ENCODE measurements at places on chromosomes 11 and 22.

- DNase-seq: peak; percentile 88
Observed at GRCh38 chr11:65571940-65572339, 398 bp upstream of the FAM89B start.

DNA sequence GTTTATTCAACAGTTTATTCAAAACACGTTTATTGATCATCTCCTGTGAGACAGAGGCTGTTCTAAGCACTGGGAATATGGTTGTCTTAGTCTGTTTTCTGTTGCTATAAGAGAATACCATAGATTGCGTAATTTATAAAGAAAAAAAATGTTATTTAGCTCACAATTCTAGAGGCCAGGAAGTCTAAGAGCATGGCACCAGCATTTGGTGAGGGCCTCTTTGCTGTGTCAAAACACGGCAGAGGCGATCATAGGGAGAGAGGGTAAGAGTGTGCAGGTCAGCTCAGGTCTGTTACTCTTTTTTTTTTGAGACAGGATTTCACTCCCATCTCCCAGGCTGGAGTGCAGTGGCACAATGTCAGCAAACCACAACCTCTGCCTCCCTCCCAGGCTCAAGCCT, 5.2 kb upstream of the IL17RA start:
- DNase-seq: no peak

DNA sequence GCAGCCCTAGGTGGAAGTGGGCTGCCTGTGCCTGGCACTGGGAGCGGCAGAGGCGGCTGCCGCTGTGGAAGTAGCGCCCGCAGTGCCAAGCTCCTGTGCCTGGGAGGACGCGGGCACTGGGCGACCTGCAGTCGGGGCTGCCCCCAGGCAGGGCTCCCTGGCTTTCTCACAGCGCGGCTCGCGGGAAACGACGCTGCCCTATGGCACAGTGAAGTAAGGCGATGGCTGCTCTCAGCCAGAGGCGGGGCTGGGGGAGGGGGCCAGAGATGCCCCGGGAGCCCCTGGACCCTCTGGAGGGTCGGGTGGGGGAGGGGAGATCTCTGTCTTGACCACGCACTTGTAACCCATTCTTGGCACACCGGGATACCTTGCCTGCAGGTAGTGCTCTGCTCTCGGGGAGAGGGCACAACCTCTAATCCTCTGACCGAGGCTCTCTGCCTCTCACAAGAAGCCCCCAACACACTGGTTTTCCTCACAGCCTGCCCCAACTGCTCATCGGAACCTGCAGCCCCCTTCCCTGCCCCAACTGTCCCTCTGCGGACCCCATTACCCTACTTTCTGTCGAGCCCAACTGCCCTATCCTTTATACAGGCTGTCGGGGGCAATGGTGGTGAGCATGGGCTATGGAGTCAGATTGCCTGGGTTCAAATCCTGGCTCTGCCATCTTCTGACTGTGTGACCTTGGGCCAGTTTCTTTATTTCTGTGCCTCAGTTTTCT, 32.2 kb upstream of the TRIM29 start:
- DNase-seq: peak; percentile 49

DNA sequence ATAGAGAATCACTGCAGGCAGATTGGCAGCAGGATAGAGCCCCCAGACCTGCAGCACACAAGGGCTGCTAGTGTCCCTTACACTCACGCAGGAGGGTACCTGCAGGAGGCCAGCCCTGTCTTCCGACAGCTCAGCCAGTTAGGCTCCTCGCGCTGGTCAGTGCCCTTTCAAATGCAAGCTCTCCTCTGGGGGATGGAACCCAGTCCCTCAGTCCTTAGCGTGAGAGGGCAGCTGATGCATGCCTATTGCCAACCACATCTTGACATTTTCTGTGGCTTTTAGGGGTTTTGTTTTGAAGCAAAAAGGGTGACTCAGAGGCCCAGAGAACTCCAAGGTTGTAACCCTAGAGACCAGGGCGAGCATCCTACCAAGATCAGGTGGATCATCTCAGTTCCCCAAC, 40.0 kb downstream of the WNT11 start:
- peak; percentile 70 for DNase-seq

DNA sequence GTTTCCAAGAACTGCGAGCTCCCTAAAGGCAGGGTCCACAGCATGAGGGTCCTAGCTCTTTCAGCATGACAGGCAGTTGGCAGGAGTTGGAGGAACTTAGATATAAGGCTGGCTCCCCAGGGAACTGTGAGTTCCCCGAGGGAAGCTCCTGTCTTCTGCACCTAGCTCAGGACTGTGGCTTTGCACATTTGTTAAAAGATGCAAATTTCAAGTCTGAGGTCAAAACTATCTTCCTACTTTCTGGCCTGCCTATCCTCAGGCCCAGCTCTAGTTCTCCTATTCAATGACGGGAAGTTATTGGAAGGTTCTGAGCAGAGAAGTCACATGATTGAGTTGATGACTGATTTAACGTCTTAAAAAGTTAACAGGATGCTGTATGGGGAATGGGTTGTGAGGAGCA, 11.7 kb upstream of the UCP3 start:
- no peak for DNase-seq

- no peak for DNase-seq
Observed at GRCh38 chr11:2869561-2870427, 15.8 kb downstream of the CDKN1C start.

GRCh38 chr22:18095101-18095805, 15.4 kb upstream of the TUBA8 start:
- no peak for DNase-seq
